ENCODE measurements at places on chromosomes 3 and 15. TPM values are rescaled to one million over a fixed set of nuclear protein-coding genes. Genes with fewer than 3 reads are reported as not detected.

CRABP1 gene
- not detected for total RNA-seq

PLA2G4D gene
- total RNA-seq: not detected

DNASE1L3 gene
- total RNA-seq: not detected

MANF gene
- total RNA-seq: 154 TPM

TIMP4 gene
- total RNA-seq: not detected

- no peak for DNase-seq
Measured at GRCh38 chr3:114660808-114661207, 367.0 kb downstream of the TIGIT start.

DNA sequence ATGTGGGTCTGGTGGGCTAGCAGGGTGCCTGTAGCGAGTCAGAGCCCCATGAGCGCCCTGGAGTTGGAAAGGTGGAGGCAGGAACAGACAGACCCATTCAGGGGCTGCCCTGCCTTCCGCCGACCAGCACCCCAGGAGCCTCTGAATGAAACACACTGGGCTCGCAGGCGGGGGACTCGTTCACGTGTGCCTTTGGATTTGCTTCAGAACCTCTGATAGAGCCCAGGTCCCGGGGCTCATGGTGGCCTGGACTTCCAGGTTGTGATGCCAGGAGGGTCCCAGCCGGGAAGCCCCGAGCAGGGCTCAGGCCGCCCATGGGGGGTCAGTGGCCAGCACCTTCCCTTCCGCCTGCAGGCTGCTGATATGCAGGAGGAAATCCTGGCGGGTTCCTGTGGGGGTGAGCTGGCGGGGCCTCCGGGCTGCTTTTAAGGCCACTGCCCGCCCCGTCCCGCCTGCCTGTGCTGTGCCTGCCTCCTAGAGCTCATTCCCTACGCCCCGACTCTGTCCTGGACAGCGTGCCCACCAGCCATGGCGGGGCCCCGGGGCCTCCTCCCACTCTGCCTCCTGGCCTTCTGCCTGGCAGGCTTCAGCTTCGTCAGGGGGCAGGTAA lies at the start of gene STAB1:
TSS of gene STAB1 (plus strand) at position 453 of the 610 bp plus-strand sequence. CDS start at position 529, 76 bp downstream.
- DNase-seq: no peak

DNA sequence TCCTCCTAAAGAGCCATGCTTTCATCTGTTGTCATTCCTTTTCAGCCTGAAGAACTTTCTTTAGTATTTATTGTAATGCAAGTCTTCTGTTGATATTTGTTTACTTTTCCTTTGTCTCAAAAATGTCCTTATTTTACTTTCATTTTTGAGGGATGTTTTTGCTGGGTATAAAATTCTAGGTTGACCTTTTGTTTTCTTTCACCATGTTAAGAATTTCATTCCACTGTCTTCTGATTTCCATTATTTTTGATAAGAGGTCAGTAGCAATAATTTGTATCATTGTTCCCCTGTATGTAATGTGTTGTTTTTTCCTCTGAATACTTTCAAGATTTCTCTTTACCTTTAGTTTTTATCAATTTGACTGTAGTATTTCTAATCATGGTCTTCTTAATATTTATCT lies 91.1 kb downstream of the RSRC1 start:
- no peak for DNase-seq

GRCh38 chr15:33561967-33562366 lies 251.2 kb downstream of the RYR3 start:
- no peak for DNase-seq

- no peak for DNase-seq
Measured at GRCh38 chr15:71649894-71650293, 160.5 kb upstream of the NR2E3 start.
